ENCODE measurements at places on chromosomes 7 and 10. TPM values are rescaled to one million over a fixed set of nuclear protein-coding genes. Genes with fewer than 3 reads are reported as not detected.

RAB19 gene
- 4.7 TPM for total RNA-seq

GPR26 gene
- total RNA-seq: not detected

LRRC18 gene
- 0.23 TPM for total RNA-seq

CISD1 gene
- 22.5 TPM for total RNA-seq

HTR7 gene
- 1.4 TPM for total RNA-seq

CELF2 gene
- 25.7 TPM for total RNA-seq

TSPAN12 gene
- total RNA-seq: 146 TPM

TMEM196 gene
- total RNA-seq: not detected

NPY gene
- 2.9 TPM for total RNA-seq

PLXDC2 gene
- total RNA-seq: 48.1 TPM

SLC18A2 gene
- 2.0 TPM for total RNA-seq

CFAP70 gene
- 5.7 TPM for total RNA-seq

SH3PXD2A gene
- 37.0 TPM for total RNA-seq

LRRC72 gene
- not detected for total RNA-seq

SFTPA1 gene
- 0.88 TPM for total RNA-seq

SEMA3C gene
- total RNA-seq: 139 TPM

HOXA11 gene
- total RNA-seq: 25.5 TPM

ZNF485 gene
- 3.7 TPM for total RNA-seq

CALML5 gene
- total RNA-seq: not detected

CDK14 gene
- total RNA-seq: 69.2 TPM

CCDC172 gene
- not detected for total RNA-seq

NCAPG2 gene
- total RNA-seq: 17.3 TPM

All from metanephros (tissue), 2 donors.